Stimulated activated CD4-positive, alpha-beta T cell treated with anti-CD3 and anti-CD28 coated beads, Interleukin-15, amount 100 ng/mL, for 48 hours (primary cell): ENCODE measurements at places on chromosomes 16 and 17.

- no peak for DNase-seq
These were observed 109.8 kb upstream of the FAM20A start for GRCh38 chr17:68710976-68711375.

GRCh38 chr17:65553009-65553645 lies 8.3 kb downstream of the AXIN2 start:
- no peak for DNase-seq

DNA sequence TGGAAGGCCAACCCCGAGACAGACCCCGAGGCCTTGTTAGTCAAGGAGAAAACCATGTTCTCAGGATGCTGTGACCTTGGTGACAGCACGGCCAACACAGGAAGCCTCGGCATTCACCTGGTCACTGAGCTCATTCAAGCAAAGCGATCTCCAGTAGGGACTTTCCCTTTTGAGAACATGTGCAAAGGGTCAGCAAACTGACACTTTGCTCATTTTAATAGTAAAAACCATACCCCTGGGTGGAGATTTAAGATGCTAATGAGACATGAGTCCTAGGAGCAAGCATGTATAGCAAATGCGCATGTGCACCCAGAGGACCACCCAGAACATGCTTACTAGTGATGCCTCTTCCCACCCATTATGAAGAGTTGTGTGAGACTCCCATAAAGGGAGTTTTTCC lies 5.7 kb upstream of the SULT1A2 start:
- DNase-seq, result no peak

DNA sequence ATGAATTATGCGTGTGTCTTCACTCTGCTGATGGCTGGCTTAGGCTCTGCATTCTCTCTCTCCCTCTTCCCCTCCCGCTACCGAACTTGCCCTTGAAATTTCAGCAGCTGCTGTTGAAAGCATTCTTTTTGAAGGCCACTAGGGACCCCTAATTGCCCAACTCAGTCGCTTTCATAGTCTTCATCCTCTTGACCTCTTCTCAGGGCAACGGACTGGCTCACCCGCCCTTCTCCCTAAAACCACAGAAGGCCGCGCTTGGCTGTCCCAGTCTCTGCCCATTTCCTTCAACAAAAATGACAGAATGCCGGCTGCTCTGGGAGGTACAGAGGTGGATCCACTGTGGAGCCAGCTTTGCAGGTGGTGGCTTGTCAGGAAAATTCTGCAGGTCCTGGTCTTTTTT lies 21.0 kb upstream of the FMNL1 start:
- no peak for DNase-seq

DNA sequence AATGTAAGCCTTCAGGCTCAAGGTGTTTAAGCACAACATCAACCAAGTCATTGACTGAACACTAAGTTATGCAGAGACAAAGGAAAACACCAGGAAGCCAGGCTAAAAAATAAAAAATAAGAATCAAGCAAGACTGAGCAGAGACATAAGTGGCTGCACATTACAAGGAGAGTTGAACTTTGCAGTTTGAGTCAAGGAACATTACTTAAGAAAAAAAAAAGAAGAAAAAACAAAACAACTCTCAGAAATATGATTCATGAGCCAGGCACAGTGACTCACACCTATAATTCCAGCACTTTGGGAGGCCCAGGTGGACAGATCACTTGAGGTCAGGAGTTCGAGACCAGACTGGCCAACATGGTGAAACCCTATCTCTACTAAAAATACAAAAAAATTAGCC lies 168.1 kb downstream of the C16orf95 start:
- no peak for DNase-seq

GRCh38 chr17:37191219-37191618 lies 184.6 kb upstream of the C17orf78 start:
- no peak for DNase-seq

- peak; percentile 31 for DNase-seq
These were observed 637 bp downstream of the RPL23A start for GRCh38 chr17:28720247-28720996.

DNA sequence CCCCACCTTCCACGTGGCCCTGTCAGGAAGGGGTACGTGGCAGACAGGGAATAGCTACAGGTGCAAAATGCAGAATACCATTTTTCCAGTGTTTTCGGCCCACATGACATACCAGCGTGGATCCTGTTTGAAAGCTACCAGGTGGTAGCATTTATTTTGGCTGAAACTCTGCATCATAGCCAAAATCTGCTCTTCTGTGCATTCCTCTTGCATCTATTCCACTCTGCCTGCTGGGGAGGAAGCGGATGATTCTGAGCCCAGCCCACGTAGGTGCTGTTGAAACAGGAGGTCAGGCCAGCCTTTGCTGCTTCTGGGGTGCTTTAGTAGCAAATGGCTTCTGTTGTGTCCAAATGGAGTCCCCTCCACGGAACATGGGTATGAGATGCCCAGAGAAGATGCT lies 670.9 kb upstream of the EEF2KMT start:
- DNase-seq, result no peak
